Stimulated activated CD4-positive, alpha-beta T cell treated with anti-CD3 and anti-CD28 coated beads, Interleukin-15, amount 100 ng/mL, for 1 hour (primary cell): ENCODE measurements at places on chromosomes 2 and 18.

- DNase-seq: no peak
Observed at GRCh38 chr2:126934809-126935208, 36.1 kb downstream of the TEX51 start.

DNA sequence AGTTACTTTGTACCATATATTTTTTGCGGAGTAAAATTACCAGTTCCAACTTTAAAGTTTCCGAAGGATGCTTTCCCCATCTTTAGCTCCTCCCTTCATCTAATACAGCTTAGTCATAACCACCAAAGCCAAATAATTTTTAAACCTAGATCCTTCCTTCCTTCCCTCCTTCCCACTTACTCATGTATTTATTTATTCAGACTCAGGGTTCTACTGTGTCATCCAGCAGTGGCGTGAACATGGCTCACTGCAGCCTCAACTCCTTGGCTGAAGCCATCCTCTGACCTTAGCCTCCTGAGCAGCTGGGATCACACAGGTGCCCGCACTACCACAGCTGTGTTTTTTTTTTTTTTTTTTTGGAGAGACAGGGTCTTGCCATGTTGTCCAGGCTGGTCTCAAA is 4.4 kb downstream of the LPIN2 start:
- no peak for DNase-seq

DNA sequence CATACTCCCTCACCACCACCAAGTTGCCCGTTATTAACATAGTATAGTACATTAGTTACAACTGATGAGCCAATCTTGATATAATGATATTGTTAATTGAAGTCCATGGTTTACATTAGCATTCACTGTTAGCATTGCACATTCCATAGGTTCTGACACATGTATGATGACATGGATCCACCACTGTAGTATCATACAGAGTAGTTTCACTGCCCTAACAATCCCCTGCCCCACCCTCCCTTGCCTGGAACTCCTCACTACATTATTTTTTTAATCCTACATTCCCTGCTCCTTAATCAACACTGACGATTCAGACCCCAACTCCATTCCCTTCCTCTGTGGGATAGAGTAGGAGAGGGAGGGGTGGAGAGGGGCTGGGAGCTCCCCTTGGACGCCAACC is 20.2 kb upstream of the ST3GAL5 start:
- no peak for DNase-seq

DNA sequence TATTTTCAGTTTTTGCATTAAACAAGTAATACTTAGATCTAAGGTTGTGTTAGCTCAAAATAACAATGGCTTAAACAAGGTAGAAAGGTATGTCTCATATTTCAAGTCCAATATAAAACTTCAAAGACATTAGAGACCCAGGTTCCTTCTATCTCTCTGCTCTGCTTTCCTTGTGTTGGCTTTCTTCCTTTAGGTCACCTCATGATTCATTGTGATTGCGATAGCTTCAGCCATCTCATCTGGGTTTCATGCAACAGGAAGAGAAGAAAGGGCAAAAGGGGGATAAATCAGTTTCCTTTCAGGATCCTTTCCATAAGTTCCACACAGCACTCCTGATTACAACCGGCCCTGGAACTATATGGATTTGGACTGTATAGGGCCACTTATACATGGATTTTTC is 16.0 kb upstream of the TBR1 start:
- DNase-seq: no peak

DNA sequence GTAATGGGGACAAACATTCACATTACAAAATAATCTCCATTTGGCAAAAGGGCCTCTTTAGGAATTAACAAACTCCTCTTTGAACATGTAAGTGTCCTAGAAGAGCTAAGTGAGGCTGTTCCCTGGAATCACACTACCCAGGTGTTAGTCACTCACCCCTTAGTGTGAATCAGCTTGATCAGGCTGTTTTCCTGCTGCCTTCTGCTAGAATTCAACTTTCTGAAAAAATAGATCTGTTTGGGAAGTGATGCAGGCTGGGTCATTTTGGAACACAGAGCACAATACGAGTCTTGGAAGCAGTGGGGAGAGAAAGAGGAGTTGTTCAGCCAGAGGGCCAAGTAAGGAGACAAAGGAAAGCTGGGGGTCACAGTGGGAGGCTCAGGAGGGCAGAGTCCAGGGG is 40.0 kb downstream of the TTC32 start:
- no peak for DNase-seq

- DNase-seq: no peak
Observed at GRCh38 chr18:48675912-48676311, 137.1 kb downstream of the CTIF start.

DNA sequence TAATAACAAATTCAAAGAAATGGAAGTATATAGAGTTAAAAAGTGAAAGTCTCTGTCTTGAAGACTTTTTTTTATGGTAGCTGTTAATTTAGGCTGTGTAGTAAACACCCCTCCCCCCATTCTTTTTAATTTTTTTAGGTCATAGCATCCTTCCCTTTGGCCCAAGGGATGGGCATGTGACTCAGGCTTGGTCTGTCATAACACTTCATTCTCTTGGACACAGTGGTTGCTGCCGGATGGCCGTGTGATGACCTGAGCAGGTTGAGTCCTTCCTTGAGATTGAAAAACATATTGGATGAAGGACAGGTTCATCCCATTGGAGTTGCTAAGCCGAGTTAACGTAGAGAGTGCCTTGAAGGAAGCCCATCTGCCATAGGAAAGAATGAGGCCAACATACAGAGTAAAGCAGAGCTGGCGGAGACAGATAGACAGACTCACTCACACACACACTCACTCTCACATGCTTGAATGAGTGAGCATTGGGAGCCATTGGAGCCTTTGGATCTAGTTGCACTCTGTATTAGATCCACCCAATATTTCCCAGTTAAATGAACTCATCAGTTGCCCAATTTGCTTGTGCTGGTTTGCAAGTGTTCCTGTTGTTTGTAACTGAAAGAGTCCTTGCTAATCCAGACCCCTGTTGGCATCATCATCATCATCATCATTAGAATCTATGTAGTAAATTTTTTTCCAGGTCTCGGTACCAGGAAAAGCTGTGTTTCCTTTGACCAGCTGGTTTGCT is 14.7 kb downstream of the NCOA1 start:
- no peak for DNase-seq

GRCh38 chr2:231455222-231455621 is 9.1 kb downstream of the NCL start:
- no peak for DNase-seq

GRCh38 chr2:242038166-242038927 is 168.8 kb downstream of the RTP5 start:
- DNase-seq: no peak

- DNase-seq: no peak
Observed at GRCh38 chr2:208093128-208093527, 31.2 kb downstream of the CRYGD start.

GRCh38 chr2:8028981-8029380 is 652.9 kb upstream of the ID2 start:
- no peak for DNase-seq

DNA sequence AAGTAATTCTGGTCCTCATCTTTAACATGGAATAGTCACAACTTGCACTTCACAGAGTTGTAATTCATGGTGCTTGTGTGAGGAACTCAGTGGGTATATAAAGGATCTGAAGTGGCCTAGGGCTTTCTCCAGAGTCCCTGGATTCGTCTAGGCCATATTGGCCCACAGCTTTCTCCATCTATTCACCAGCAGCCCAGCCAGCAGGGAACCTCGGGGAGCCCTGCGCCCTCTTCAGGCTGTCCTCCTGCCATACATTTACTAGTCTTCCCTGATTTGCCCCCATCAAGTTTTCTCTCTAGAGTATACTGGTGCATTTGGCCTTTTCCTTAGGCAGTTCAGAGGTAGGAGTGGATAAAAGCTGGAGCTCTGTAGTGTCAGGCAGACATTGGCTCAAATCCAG is 278.3 kb downstream of the MYCN start:
- DNase-seq: no peak

GRCh38 chr2:208359632-208359986 is 47.0 kb upstream of the PTH2R start:
- DNase-seq: no peak

DNA sequence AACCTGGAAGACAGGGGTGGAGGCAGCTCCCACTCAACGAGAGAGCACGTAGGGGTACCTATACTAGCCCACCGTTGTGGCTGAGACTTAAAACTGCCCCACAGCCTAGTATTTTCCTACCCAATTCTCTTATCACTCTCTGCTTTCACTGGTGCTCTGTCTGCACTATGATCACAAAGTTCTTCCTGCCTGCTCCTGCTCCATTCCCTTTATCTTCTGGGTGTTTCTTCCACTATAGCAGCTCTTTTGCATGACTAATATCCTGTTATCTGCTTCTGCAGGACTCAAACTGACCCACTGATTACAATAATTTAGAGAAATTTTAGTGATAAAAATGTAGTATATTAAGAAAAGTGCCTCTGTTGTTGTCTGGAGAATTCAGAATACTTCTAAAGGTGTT is 184.8 kb downstream of the LRP1B start:
- no peak for DNase-seq

DNA sequence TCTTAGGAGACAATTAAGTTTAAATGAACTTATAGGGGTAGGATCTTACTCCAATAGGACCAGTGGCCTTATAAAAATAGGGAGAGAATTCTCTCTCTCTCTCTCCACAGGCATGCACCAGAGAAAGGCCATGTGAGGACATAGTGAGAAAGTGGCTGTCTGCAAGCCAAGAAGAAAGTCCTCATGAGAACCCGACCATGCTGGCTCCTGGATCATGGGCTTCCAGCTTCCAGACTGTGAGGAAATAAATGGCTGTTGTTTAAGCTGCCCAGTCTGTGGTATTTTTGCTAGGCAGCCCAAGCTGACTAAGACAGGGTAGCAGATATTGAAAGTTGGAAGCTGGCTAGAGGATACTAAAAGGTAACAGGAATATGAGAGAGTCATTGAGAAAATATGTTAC is 454.0 kb downstream of the NBAS start:
- DNase-seq: no peak

- no peak for DNase-seq
Observed at GRCh38 chr2:95514718-95515117, 30.2 kb upstream of the TRIM43B start.

DNA sequence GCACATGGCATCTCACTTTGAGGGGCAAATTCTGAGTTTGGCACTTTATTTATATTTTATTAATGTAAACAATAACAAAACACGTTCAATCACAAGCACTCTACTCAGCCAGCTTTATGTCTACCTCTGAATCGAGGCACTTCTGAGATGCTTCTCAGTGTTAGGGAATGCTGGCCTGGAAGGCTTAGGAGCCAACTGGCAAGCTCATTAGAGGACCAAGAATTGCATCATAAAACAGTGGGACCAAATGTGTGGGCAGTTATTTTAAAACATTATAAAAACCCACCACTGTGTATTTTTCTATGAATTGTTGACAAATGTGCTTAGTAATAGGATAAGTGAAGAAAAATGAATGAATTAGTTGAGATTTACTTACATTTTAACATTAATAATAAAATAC is 46.8 kb upstream of the SMIM21 start:
- DNase-seq: no peak

DNA sequence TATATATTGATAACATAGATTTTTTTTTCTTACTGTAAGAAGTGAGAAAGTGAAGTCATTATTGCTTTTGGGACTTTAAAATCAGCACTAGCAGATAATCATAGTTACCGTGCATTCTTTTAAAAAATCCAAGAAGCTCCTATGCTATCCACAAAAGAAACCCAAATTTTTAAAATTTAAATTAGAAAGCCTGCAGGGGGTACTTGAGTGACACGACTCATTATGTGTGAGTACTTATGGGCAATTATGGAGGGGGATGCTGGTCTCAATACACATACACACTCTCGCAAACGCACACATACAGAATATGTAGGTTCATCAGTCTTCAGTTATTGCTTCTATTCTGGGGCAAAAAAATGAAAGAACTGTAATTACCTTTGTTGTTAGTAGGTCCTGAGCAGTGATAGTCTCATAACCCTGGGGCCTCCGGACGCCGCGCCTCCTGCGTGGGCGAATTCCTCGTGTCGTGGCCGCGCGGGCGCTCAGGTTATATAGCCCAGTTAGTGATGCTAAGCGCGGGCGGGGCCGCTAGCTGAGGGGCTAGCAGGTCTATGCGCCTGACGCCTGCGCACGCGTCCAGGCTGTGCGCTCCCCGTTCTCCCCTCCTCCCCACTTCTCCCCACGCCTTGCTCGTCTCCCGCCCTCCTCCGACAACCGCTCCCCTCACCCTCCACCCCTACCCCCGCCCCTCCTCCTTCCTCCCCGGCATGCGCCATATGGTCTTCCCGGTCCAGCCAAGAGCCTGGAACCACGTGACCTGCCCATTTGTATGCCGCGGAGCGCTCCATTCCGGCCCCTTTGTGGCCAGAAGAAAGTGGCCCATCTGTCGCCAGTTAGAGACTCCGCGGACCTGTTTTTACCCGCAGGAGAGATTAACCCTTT is at the start of gene NEUROD1:
TSS of gene NEUROD1 (minus strand) at position 463 of the 882 bp plus-strand sequence. CDS start 1,657 bp downstream, outside the sequence.
- DNase-seq: no peak

DNA sequence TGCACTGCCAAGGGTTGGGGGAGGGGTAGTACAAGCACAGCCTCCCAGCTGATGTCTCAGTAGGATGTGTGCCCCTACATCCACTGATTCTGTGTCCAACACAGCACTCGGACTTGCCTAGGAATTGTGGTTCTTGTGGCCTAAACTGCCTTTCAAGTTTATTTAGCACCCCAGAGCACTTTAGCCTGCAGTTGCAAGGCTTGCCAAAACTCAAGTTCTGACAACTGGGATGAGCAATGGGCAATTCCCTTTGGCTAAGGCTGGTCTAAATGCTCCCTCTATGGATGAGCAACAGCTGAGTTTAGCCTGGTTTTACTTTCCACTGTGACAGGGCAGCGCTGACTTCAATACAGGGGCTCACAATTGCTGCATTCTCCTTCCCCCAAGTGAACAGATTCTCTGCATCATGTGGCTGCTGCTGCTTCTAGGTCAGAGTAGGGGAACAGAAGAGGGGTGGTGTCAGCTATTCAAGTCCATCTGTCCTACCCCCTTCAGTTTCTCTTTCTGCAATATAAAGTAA is 471.5 kb downstream of the PIK3C3 start:
- DNase-seq: no peak

GRCh38 chr2:194077366-194077765 is 1579.7 kb upstream of the SLC39A10 start:
- no peak for DNase-seq

DNA sequence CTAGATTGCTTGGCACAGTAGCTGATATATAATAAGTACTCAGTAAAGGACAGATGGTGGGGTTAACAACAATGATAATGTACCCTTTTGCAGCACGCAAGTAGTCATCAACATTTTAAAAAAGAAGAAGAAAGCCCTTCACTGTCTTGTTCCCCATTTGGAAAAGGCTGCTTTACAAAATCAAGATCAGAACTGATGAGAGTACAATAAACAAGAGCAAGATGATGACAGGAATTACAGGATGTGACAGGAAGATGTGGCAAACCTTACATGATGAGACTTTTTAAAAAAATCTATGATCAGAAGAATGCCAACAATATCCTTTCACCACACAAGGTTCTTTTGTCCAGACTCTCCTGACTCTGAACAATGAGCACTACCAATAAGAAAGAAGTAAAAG is 9.1 kb downstream of the TYW5 start:
- no peak for DNase-seq

GRCh38 chr2:85329181-85329651 is 1.4 kb upstream of the TGOLN2 start:
- no peak for DNase-seq

GRCh38 chr2:210768329-210768910 is 212.0 kb downstream of the CPS1 start:
- DNase-seq: no peak

- DNase-seq: no peak
Observed at GRCh38 chr18:79491081-79491551, 95.4 kb downstream of the NFATC1 start.

- DNase-seq: no peak
Observed at GRCh38 chr2:197113275-197113711, 186.8 kb upstream of the PGAP1 start.
